ENCODE measurements at places on chromosomes 3 and 15.

DNA sequence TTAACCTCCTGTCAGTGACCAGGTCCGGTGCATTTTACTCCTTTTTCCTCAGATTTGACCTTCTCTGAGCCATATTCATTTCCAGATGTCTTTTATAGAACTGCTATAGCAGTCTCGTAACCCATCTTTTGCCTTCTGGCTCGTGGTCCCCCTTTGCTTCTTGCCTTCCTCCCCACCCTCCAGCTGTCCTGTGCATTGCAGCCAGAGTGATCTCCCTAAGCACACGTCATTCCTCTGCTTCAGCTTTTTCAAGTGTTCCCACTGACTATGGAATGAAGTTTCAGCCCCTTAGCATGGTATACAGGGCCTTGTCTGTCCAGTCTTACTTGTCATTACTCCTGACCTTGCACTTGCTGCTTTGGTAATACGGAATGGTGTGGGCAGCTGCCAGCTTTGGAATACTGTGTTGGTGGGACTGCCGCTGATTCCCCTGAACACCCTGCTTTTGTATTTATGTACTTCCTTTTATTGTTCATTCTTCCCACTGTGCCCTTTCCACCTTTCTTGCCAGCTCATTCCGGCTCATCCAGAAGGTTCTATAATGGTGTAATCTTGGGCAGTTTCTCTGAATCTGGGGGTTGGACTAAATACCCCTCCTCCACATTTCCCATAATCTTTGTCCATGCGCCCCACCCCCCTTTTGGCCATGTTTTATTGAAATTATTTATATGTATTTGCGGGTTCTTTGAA is 38.9 kb downstream of the SLC25A26 start:
- DNase-seq, result no peak

GRCh38 chr3:94234177-94234788 is 171.4 kb downstream of the NSUN3 start:
- no peak for DNase-seq

DNA sequence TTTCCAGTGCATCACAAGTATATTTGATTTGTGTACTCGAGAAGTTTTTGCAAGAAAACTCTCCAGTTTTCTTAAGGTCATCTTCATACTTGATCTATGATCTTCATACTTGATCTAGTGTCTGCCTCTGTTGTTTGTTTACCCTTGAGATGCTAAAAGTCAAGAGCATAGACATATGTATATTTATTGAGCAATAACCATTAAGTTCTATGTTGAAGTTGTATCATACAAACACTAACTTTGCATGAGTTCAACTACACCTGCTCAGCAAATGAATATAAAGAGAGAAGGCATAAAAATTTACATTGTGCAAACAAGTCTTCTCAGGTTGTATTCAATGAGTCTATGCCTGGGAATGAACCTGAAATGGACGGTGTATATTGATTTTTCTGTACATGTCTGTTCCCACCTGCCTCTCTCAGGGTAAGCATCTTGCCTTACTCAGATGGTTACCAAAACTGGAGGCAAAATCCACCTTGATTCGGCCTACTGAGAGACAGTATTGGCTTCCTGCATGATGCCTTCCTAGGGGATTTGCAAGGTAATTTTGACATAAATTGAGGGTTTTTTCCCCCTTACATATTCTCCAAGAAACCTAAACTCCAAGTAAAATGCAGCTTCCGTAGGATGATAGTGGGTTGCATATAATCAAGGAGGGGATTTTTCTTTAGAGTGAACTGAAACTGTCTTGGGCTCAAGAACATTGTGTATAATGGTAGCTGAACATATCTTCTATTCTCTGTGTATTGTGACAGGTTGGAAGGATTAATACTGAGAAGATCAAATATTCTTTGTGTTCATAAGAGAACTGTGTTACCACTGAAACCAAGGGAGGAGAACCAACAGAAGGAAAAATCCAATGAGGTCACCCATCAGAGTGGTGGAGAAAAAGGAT is 110.4 kb downstream of the FILIP1L start:
- no peak for DNase-seq

DNA sequence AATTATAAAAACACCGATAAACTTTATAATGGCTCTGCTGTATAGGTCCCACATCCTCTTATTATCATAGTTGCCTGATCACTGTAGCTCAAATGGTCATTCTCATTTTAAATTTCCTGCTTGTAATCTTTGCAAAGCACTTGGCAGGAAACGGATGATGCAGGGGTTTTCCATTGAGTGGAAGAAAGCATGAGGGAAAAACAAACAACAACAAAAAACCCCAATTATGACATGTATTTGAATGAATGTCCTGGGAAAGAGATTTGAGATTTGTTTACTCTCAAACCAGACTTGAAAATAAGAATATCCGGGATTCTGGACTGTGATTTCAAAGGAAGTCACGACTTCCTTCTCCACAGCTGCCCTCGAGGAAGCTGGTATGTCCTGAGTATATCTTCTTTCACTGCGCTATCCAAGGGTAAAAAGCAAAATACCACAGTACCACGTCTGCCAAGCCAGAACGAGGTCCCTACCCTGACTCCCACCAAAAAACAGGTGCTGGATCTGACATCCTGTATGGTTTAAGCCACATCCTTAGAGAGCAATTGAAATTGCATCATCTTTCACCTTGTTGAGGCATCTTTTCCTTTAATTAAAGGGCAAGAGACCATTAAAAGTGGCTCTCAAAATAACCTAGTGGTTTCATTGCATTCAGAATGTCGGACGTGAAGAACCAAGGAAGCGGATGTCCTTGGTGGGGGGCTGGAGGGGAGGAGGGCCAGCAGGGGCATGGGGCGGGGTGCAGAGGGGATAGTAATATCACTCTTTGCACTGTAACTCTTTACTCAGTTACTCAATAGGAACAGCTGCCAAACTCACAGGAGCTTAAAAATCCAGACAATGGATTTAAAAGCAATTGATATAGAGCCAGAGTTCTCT is 13.5 kb upstream of the TIPIN start:
- no peak for DNase-seq

- no peak for DNase-seq
Observed at GRCh38 chr3:33128706-33129105, 14.9 kb downstream of the CRTAP start.

Measured in NCI-H510A (cell line).